Motor neuron (in vitro differentiated cells): ENCODE measurements at places on chromosomes 2 and 18. TPM values are rescaled to one million over a fixed set of nuclear protein-coding genes. Genes with fewer than 3 reads are reported as not detected.

The SPC25 gene
- 14.5 and 15.7 TPM in 2 replicates for total RNA-seq

GRCh38 chr2:17879137-17879912, 858 bp downstream of the KCNS3 start:
- ATAC-seq, result peak; percentile 65

- ATAC-seq, result peak; percentile 81
Observed at GRCh38 chr2:109260886-109261700, 132.1 kb downstream of the SH3RF3 start.

DNA sequence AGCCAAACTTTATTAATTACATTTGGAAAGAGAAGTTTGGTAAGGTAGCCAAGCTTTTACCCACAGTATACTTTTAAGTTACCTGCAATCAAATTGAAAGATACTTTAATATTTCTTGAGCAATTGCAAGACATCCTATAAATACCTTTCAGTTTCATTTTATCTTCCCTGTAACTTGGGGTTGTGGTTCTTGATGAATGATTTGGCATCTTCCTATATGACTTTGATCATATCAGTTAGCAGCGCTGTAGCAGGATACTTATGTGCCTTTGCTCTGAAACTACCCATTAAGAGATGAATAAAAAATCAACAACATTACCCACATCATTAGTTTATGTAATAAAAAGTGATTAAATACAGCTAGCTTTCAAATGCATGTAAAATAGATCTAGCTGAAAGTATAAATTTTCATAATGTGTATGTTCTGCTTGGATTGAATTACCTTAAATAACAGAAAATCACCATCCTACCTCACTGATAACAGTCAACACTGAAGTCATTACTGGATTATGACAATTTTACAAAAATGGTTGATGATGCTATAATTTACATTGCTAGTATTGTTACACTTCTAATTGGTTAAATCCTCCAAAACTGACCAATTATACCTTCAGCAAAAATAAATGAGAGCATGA, 50.4 kb downstream of the MMADHC start:
- ATAC-seq, result no peak

The SPAG16 gene
- 31.3 and 31.6 TPM in 2 replicates for total RNA-seq

The ATP9B gene
- total RNA-seq, result 15.6 and 19.5 TPM in 2 replicates

- ATAC-seq, result no peak
Observed at GRCh38 chr18:79776674-79777073, 21.1 kb upstream of the KCNG2 start.

GRCh38 chr2:96404446-96405373, 69.1 kb downstream of the NCAPH start:
- ATAC-seq, result peak; percentile 81

- no peak for ATAC-seq
Observed at GRCh38 chr2:223196331-223196730, 144.3 kb downstream of the KCNE4 start.

GRCh38 chr18:59719544-59720181, 22.4 kb upstream of the CCBE1 start:
- peak; percentile 21 for ATAC-seq

The ACMSD gene
- 0.49 and 3.8 TPM in 2 replicates for total RNA-seq
